ENCODE measurements at places on chromosomes 7 and 10.
A peak's percentile ranks its signal among the peaks of the same experiment; 100 is the strongest.

DNA sequence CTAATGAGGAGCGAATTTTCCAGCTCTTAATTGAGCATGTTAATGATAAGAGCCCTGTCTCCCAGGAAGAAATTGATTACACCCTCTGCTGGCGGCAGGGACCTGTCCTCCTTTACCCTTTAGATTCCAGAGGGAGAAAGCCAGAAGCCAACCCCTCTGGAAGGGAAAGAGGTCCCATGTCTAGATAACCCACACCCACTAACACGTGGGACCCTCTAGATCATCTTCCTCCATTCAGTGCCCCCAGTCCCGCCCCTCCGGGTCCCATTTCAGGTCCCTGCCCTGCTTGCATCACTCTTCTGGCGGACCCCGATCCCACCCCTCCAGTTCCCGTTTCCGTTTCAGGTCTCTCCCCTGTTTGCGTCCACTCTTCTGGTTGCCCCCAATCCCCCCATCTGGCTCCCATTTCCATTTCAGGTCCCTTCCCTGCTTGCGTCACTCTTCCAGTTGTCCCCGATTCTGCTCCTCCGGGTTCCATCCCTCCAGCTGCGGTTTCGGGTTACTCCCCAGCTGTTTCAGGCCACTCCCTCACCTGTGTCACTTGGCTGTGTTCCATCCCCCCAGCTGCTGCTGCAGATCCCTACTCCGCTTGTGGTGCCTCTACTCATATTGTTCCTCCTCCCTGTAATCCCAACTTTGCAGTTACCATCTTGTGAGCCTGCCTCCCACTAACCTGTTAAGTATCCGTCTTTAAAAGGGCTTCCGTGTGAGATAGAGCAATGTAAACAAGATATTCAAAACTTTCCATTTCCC is 202.4 kb downstream of the SH2D4B start:
- DNase-seq = no peak

DNA sequence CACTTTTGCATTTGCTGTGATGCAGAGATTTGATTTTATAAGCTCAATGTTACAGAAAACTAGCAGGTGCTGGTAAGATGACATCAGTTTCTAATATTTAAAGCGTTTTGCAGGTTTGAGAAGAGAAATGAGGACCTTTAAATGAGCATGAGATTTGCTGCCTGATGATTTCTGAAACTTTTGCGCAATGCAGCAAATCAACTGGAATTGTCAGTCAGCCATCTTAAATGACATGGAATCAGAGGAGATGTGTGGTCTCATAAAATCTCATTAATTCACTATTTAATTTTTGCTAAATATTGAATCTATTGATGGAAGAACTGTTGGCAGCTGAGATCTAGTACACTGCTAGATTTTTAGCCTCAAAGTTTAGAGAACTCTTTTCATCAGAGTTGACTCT is 3.9 kb downstream of the RBM17 start:
- DNase-seq = no peak

DNA sequence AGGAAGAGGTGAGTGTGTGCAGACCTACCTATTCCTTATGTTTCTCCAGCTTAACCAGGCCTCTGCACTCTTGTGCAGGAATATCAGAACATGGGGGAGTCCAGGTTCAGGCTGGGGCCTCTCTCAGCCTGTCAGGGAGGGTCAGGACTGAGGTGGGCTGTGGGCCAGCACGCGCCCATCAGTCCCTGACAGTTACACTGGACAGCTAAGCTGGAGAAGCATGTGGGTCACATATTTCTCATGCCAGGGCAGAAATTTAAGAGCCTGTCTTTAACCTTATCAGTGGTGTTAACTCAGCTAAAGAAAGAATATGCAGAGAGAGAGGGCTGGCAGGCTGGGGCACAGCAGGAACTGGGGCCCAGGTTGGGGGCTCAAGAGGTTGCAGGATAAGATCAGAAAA is 8.7 kb upstream of the POLD2 start:
- peak; percentile 62 for DNase-seq

DNA sequence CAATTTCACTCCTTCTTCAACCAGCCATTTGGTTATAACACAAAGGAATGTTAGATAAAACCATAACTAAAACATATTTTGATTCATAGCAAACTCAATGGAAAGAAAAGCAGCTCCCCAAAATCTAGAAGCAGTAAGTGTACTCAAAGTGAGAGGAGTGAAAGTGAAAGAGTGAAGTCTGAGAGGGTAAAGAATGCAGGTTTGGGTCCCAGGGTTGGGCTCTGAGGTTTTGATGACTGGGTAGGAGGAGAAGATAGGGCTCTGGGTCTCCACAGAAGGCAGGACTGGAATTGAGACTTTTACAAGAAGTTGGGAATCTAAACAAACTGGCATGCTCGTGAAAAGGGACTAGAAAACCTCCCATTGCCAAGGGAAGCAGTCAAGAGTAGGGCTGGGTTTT is 85.4 kb upstream of the RSU1 start:
- no peak for DNase-seq

All from left cardiac atrium (tissue), 4 donors.